Uterus (tissue), 4 donors: ENCODE measurements at places on chromosomes 2 and 18. TPM values are rescaled to one million over a fixed set of nuclear protein-coding genes. Genes with fewer than 3 reads are reported as not detected.

ZSCAN30 gene
- total RNA-seq: 11.5 TPM

DNA sequence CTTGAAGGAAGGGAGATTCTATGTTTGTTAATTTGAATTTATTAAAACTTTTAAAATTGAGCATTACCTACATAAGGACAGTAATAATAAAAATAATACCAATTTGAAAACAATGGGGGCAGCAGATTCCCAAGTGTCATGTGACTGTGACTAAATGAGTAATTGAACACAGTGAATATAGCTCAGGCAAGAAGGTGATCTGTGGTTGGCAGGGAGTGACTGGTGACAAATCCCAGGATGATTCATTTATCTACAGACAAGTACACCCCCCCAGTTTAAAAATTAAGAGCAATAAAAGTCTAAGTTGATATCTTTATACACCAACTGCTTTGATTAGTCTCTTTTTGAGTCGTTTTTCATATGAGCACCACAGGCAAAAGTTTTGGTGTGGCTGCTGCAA lies 299.5 kb downstream of the ARHGAP15 start:
- DNase-seq: no peak

GRCh38 chr2:143254110-143254509 lies 124.9 kb downstream of the ARHGAP15 start:
- DNase-seq: no peak

GRCh38 chr2:121345101-121345500 lies 60.1 kb upstream of the TFCP2L1 start:
- no peak for DNase-seq

RAB12 gene
- 85.8 TPM for total RNA-seq

IL1A gene
- total RNA-seq: not detected

GRCh38 chr2:75138528-75138927 lies 60.8 kb downstream of the TACR1 start:
- DNase-seq: no peak

ATOH8 gene
- 17.0 TPM for total RNA-seq

STEAP3 gene
- total RNA-seq: 2.8 TPM

SOS1 gene
- 107 TPM for total RNA-seq

DNA sequence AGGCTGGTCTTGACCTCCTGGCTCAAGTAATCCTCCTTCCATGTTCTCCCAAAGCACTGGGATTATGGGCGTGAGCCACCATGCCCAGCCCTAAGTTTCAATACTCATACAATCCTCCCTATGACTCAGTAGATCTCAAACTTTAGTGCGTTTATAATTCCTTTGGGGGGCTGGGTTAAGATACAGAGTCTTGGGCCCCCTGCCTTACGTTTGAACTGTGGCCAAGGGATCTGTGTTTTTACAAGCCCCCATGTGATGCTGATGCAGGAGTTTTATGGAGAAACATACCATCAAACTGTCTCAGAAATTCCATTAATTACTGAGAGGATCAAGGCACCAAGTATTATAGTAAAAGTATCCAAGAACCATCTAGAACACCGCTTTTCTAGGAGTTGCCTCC lies 38.2 kb upstream of the FAM136A start:
- no peak for DNase-seq

DNA sequence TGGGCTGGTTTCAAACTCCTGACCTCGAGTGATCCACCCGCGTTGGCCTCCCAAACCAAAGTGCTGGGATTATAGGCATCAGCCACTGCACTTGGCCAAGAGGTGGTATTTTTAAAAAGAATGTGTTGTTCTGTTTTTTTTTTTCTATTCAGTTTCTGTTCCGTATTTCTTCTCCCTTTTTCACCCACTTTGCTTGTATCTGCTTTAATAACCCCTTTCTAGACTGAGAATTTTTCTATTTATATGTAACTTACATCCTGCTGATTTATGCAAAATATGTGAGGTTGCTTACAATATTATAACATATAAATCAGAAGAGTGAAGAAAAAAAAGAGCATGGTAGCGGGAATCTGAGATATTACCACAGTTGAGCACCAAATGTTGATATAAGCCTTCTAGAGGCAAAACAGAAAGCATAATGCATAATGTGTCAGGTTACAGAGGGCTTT lies 17.2 kb upstream of the LYPD6B start:
- no peak for DNase-seq

- DNase-seq: no peak
Measured at GRCh38 chr2:69720404-69720803, 21.5 kb upstream of the ANXA4 start.

GRCh38 chr2:37869771-37870170 lies 55.3 kb upstream of the RMDN2 start:
- no peak for DNase-seq

ARHGEF4 gene
- 1.8 TPM for total RNA-seq

GRCh38 chr2:168469281-168469988 lies 13.4 kb downstream of the CERS6 start:
- DNase-seq: no peak

HTR2B gene
- 3.8 TPM for total RNA-seq

DNA sequence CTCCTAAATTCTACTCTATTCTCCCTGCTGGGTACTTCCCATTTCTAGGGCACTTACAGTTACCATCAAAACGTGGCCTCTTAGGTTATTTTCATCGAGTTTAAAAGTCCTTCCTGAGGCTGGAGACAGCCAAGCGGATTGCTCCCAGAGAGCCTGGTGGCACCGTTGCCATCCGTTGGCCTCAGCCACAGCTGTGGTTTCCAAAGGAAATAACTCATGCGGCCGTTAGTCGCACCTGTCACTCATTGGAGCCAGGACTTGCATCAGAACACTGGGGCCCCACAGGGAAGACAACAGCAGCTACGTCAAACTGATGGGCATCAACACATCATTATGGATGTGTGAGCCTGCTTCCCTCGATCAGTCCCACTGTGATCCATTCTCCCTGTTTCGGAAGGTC lies 453.4 kb downstream of the BCL11A start:
- DNase-seq: no peak

CCBE1 gene
- total RNA-seq: 1.5 TPM

EFHD1 gene
- total RNA-seq: 102 TPM

GRCh38 chr2:120938045-120938771 lies 202.5 kb downstream of the GLI2 start:
- DNase-seq: no peak

GRCh38 chr2:220434385-220434784 lies 807.0 kb downstream of the SLC4A3 start:
- no peak for DNase-seq

DNA sequence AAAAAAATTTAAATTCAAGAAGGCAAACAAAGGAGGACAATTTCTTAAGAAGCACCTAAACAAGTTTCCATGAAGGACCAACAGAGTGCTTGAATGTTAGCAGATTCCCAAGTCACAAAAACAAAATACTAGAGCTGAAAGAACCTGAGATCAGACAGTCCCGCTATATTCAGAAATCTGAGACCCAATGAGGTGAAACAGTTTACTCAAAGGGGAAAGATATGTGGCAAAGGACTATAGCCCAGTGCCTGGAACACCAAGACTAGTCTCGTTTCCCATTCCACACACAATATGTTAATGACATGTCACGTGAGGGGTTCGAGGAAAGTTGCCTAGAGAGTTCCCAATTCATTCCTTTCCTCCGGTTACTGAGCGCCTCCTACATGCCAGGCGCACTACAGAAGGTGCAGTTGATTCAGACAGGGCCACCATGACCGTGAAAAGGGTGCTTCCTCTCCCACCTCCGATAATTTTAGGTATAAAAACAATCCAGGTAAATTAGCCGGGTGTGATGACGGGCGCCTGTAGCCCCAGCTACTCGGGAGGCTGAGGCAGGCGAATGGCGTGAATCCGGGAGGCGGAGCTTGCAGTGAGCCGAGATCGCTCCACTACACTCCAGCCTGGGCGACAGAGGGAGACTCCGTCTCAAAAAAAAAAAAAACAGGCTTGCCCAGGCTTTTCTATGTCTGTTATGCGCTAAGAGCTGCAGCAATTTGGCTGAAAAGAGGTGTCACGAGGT lies 617 bp downstream of the SRBD1 start:
- peak; percentile 44 for DNase-seq

- no peak for DNase-seq
Measured at GRCh38 chr2:198953328-198953727, 504.4 kb downstream of the SATB2 start.

- DNase-seq: no peak
Measured at GRCh38 chr2:164784376-164784775, 57.2 kb downstream of the COBLL1 start.

DNA sequence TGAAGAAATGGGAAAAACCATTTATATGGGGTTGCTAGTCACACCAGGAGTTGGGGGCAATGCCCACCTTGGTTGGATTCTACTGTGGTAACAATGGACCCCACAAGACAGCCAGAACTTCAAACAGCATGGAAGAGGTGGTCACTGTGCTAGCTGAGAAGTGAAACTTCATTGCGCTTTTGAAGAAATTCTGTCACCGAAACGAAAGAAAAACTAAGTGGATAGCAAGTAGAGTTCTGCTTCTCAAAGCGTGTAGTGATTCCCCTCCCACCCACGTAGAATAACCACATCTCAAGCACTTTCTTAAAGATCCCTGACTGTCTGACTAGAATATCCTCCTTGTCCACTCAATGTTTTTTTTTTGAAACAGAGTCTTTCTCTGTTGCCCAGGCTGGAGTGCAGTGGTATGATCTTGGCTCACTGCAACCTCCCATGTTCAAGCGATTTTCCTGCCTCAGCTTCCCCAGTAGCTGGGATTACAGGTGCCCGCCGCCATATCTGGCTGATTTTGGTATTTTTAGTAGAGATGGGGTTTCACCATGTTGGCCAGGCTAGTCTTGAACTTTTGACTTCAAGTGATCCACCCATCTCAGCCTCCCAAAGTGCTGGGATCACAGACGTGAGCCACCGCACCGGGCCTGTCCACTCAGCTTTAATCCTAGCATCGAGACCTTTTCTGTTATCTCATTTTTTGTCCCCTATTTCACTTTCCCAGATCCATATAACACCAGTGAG lies 30.1 kb upstream of the CCL20 start:
- no peak for DNase-seq

WNT10A gene
- total RNA-seq: 0.97 TPM

- DNase-seq: no peak
Measured at GRCh38 chr2:223976635-223977226, 19.5 kb downstream of the MRPL44 start.

SCYGR7 gene
- not detected for total RNA-seq

DNA sequence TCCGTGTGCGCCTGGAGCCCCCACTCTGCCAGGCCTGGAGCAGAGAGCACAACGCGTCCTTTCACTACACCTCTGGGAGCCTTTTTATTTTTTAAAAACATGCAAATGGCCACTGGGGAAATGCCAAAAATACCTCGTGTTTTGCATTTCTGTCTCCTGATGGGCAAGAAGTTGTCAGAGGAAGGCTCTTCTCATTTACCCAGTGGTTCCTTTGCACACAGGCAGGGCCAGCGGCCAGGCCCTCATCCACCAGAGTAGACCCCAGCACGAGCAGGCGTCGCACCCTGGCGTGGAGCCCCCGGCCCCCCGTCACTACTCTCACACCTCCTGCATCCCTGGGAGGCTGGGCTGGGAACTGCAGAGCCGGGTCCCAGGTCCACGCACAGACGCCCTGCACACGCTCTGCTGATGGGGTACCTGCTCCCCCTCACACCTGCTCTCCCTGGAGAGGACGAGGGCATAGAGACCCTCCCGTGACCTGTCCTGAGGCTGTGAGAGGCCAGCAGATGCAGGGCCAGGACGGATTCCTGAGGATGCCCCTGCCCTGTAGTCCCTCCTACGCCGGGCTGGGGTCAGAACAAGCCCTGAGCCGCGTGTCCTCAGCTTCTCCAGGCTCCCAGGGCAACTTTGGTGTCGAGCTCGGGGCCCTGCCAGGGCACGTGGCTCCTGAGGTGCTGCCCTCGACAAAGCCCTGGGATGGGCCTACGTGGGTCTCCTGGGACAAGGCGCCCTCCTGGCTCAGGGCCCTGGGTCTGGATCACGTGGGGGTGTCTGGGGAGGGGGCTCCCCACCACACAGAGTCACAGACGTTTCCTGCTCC lies 65.0 kb downstream of the NFATC1 start:
- DNase-seq: no peak

GRCh38 chr2:149561309-149561926 lies 26.2 kb downstream of the MMADHC start:
- DNase-seq: no peak

DNA sequence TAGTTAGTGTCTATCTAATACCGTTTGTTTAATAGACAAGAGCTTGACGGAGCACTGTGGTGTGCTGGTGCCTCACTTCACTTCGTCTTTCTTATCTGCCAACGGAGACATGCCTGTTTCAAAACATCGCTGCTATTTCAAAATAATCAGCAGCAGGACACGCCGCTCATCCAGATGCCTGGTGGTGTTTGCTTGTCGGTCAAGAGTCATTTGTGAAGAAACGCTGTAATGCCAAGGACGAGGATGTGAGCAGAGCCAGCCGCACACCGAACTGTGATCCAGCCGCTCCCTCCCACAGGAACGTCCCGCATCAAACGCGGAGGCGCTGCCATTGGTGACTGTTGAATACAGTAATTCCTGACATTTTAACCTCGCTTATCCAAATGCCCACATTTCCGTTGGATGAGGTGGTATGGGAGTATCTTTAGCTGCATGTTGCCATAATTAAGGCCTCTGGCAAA lies 432.4 kb downstream of the FBXO15 start:
- DNase-seq: no peak

TRAPPC8 gene
- 54.8 TPM for total RNA-seq

DNA sequence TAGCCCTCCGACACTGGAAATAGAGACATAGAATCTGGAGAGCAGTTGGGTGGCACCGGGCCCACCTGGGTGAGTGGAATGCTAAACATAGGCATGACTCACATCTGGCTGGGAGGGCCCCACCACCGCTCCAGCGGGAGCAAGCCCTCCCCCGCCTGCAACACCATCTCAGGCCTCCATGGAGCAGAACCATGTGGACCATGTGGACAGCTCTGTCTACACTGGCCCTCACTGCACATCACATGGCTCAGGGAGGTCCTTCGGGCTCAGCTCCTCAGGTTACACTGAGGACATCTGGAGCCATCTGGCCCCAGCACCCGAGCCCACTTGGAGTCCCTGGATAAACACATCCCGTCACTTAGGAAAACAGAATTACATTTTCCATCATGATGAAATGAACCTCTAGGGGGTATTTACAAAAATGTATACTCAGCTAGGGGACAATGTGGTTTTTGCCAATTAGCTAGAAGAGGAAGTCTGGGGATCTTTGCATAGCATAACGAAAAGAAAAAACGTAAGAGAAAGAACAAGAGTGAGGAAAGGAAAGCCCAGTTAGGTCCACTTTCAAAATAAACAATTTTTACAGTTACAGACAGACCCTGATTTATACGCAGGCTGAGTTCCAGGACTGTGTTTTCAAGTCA lies 30.7 kb upstream of the MLPH start:
- peak; percentile 79 for DNase-seq

DNA sequence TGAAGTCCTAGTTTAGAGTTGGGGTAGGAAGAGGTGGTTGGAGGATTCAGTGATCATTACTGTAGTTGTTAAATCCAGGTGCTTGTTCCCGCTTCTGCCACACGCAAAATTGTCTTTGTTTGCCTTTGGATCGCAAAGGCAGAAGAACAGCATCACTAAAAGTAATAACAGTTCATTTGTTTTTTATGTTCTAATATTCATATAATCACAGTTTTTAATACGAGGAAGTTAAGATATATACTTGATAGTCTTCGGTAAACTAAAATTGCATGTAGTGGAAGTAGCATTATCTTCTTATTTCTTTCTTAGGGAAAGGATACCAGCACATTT lies 365 bp downstream of the NDUFB3 start:
- no peak for DNase-seq

GRCh38 chr18:1914489-1914888 lies 656.8 kb downstream of the METTL4 start:
- no peak for DNase-seq

STPG4 gene
- total RNA-seq: 1.0 TPM
